ENCODE measurements at places on chromosomes 12 and 14. TPM values are rescaled to one million over a fixed set of nuclear protein-coding genes. Genes with fewer than 3 reads are reported as not detected.

- DNase-seq: no peak
Observed at GRCh38 chr12:58412461-58413060, 471.2 kb downstream of the ATP23 start.

DNA sequence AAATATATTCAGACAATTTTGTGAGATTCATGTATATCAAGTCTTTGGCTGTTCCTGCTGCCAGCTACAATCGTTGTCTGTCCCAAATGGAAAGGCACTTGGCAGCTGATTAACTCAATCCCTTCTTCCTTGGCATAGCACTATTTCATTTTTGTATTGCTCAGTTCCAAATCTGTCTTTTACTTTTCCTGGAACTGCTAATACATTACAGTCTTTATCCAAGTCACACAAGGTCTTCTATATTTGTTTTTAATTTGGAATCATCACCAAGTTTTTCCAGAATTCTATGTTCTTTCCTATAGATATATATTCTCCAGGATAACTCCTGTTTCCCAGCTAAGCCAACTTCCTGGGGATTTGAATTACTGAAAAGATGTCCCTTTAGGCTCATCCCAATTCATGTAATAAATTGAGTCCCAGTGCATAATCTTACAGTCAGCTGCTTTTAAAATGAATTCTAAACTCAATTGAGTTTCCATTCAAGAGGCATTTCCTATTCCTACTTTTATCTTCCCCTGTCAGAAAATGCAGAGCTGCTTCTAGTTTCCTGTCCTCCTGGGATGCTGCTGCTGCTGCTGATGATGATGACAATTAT, 45.9 kb downstream of the DYRK2 start:
- DNase-seq: no peak

AKAP6 gene
- 102 TPM for total RNA-seq

GRCh38 chr12:70221626-70222025, 21.6 kb upstream of the CNOT2 start:
- DNase-seq: no peak

GRCh38 chr12:43957732-43958372, 122.0 kb downstream of the TMEM117 start:
- DNase-seq: peak; percentile 4

GRCh38 chr12:89848732-89849131, 140.1 kb upstream of the ATP2B1 start:
- DNase-seq: no peak

NAB2 gene
- 30.2 TPM for total RNA-seq

- no peak for DNase-seq
Observed at GRCh38 chr12:76936275-76937193, 57.7 kb upstream of the CSRP2 start.

GRCh38 chr14:50397390-50398188, 908 bp upstream of the CDKL1 start:
- no peak for DNase-seq

TBX3 gene
- 1.6 TPM for total RNA-seq

- DNase-seq: no peak
Observed at GRCh38 chr14:101812071-101812470, 50.6 kb downstream of the PPP2R5C start.

RND1 gene
- 24.9 TPM for total RNA-seq

TSHR gene
- total RNA-seq: 0.41 TPM

- DNase-seq: no peak
Observed at GRCh38 chr12:87304406-87304805, 724.8 kb downstream of the C12orf50 start.

DNA sequence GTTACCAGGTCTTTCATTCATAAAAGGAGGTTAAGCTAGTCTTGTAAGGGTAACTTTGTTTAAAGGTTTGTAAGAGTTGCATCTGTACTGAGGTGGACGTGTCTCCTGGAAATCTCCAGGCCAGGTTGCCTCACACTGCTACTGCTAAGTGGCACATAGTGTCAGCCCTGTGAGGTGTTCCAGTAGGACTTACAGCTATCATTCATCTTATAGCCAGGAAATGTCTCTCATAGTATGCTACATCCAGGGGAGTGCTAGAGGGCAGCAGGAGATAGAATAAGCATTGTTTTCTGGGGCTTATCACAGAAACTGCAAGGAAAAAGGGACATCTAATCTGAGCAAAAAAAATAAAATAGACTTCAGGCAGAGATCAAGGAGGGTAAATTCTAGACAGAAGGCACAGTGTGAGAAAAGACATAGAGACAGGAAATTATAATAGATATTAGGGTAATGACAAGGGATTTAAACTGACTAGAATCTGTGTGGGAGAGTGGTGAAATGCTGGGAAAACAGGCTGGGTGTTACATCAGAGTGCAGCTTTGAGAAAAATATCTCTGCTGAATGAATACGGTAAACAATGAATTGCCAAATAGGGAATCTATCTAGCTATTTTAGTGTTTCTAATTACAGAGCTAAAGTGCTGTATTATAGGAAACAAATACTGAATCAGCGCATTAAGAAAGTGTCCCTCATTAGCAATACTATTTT, 205.1 kb upstream of the ABCD2 start:
- DNase-seq: no peak

GRCh38 chr14:74896400-74896799, 14.7 kb downstream of the DLST start:
- no peak for DNase-seq

GSC gene
- not detected for total RNA-seq

DNA sequence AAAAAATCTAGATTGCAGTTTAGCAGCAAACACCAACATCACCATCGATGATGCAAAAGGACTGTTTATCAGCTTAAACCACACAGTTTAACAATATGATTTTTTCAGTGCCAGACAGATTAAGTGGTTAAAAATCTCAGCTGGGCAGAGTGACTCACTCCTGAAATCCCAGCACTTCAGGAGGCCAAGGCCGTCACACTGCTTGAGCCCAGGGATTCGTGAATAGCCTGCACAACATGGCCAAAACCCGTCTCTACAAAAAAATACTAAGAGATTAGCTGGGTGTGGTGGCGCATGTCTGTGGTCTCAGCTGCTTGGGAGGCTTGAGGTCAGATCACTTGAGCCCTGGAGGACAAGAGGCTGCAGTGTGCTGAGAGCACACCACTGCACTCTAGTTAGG, 8.9 kb downstream of the RSRC2 start:
- DNase-seq: no peak

DNA sequence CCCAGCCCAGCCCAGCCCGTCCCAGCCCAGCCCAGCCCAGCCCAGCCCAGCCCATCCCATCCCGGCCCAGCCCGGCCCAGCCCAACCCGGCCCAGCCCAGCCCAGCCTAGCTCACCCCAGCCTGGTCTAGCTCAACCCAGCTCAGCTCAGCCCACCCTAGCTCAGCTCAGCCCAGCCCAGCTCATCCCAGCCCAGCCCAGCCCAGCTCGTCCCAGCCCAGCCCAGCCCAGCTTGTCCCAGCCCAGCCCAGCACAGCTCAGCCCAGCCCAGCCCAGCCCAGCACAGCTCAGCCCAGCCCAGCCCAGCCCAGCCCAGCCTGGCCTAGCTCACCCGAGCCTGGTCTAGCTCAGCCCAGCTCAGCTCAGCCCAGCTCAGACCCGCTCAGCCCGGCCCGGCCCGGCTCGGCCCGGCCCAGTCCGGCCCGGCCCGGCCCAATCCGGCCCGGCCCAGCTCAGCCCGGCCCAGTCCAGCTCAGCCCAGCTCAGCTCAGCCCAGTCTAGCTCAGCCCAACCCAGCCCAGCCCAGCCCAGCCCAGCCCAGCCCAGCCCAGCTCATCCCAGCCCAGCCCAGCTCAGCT, 184.7 kb downstream of the TMEM121 start:
- no peak for DNase-seq

DNA sequence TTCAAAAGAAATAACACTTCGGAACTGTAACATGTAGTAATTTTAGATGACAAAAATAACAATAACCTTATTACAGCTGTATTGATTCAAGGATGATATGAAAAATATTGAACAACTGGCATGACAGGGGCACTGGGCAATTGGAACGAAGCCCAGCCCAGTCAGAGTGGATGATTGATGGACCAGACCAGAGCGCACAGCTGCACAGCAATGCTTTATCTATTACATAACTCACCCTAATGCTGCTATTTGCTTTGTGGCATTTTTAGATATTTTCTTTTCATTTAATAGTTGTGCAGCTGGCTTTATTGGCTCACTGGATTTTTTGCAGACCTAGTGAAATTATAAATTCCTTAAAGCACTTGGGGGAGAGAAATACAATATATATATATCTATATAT, 26.9 kb upstream of the FERMT2 start:
- DNase-seq: no peak
